ENCODE measurements at places on chromosomes 5 and 9.

GRCh38 chr5:58543723-58544122, 39.2 kb upstream of the RAB3C start:
- DNase-seq: no peak

- no peak for DNase-seq
These were observed 642 bp downstream of the CSF2 start for GRCh38 chr5:132074091-132074771.

GRCh38 chr9:71144495-71144894, 23.1 kb upstream of the TRPM3 start:
- no peak for DNase-seq

GRCh38 chr5:173231381-173231766, 3.6 kb downstream of the NKX2-5 start:
- no peak for DNase-seq

- DNase-seq: no peak
These were observed 198.0 kb upstream of the EGFLAM start for GRCh38 chr5:38060354-38060753.

- peak; percentile 27 for DNase-seq
These were observed 831 bp downstream of the KLHL3 start for GRCh38 chr5:137734962-137735554.

DNA sequence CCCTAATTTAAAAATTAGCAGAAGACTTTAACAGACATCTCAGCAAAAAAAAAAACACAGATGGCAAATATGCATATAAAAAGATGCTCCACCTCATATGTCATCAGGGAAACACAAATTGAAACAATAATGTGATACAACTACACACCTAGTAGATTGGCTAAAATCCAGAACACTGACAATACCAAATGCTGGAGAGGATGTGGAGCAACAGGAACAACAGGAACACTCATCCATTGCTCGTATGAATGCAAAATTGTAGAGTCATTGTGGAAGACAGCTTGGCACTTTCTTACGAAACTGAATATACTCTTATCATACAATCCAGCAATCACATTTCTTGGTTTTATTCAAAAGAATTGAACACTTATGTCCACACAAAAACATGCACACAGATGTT, 22.1 kb downstream of the MCIDAS start:
- DNase-seq: no peak

DNA sequence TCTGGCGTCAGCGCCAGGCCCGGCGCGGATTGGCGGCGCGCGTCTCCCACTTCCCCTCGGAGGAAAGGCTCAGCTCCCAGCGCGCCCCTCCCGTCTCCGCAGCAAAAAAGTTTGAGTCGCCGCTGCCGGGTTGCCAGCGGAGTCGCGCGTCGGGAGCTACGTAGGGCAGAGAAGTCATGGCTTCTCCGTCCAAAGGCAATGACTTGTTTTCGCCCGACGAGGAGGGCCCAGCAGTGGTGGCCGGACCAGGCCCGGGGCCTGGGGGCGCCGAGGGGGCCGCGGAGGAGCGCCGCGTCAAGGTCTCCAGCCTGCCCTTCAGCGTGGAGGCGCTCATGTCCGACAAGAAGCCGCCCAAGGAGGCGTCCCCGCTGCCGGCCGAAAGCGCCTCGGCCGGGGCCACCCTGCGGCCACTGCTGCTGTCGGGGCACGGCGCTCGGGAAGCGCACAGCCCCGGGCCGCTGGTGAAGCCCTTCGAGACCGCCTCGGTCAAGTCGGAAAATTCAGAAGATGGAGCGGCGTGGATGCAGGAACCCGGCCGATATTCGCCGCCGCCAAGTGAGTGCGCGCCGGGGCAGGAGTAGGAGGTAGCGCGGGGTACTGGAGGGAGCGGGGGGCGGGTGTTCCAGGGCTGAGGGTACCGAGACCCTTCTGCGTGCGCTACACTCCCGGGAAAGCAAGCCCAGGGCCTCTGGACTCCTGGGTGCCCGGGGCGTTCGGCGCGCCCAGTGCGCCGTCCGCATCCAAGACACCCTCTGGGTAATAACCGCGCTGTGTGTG, at the start of gene MSX2:
Gene MSX2 (plus strand): TSS at position 99 of the 777 bp plus-strand sequence. CDS start 78 bp downstream, at position 177.
- no peak for DNase-seq

DNA sequence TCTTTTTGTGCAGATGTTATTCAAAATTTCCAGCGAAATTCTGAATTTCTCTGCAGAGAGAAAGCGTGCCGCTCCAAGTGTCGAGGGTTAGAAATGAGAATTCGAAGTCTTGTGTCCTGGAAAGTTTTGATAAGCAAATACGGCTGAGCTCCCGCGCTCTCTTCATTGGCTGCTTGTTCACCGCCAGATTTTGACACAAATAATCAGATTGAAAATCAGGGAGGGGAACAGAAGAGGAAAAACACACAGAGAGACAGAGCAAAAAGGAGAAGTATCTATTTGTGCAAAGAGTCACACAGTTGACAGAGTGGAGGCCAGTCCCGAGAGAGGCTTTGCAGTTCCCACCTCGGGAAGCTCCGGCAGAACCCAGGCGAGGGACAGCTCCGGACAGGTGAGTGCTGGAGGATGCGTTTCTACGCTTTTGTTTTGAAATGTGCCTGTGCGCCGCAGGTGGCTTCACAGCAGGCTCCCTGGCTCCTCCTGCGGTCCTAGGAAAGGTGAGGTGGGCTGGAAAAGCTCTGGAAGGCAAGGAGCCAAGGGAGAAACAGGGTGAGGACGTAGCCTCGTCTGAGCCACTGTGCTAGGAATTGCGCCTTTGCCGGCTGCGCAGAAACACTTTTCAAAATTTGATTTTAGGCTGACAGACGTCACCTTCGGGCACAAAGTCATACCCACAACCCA, at the start of gene GFI1B:
Gene GFI1B (plus strand): TSS at position 244 of the 681 bp plus-strand sequence. CDS start 7,985 bp downstream, outside the sequence.
- DNase-seq: peak; percentile 3

DNA sequence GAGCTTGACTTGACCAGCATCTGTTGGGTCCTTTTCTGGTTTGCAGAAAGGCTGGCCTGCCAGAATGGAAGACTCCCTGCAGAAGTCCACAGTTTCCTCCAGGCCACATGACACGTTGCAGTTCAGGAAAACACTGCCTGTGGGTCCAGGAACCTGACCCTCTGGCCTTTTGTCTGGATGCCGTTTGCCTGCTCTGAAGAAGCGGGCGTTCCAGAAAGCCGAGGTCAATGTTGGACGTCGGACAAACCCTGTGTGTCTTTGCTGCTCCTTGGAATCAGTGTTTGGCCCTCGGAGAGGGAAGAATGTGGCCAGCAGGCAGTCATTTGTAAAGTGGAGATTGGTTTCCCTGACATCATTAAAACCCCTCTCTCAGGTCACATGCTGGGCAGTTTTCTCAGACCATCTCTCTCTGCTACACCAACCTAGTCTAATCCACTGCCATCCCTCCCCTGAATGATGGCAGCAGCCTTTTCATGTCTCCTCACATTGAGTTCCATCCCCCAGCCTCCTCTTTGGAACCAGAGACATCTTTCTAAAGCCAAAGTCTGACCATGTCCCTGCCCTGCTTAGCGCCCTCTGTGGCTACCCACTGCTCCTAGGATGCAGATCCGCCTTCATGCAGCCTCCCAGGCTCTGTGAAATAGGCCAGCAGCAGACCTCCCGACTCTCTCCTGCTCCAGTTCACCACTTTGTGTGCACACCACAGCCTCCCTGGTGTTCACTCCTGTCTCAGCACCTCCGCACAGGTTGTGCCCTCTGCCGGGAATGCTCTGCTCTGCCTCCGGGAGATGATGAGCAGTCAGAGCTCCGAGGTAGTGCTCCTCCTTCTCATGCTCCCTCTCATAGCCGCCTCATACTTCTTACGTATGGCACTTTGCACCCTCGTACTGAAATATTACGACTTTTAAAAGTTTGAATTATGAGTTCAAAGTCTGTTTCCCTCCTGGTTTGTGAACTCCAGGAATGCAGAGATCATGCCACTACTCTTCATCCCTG, 75.6 kb downstream of the RALGPS1 start:
- no peak for DNase-seq

GRCh38 chr5:144522698-144523097, 352.0 kb downstream of the KCTD16 start:
- DNase-seq: no peak

GRCh38 chr9:70340572-70340971, 73.9 kb downstream of the KLF9 start:
- DNase-seq: peak; percentile 7

- DNase-seq: no peak
These were observed 22.0 kb downstream of the EXOC3 start for GRCh38 chr5:464843-465590.

DNA sequence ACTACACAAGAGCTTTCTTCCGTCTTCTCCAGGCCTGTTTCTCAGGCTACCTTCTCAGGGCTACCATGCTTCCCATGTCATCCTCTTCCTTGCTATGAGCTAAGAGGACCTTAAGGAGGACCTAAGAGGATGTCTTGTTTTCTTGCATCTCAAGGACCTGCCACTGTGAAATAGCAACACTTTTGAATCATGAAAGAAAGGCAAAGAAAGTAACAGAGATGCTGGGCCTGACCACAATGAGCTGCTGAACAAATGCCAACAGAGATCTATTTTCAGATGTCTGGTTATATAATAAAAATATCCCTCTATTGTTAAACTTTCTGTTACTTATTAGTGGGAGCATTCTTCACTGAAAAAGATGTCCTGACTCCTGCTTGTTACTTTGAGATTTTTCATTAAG, 36.7 kb upstream of the ANXA1 start:
- no peak for DNase-seq

GRCh38 chr5:570886-571285, 41.3 kb upstream of the CEP72 start:
- DNase-seq: no peak

GRCh38 chr9:90985631-90986030, 184.0 kb downstream of the SYK start:
- DNase-seq: no peak

- no peak for DNase-seq
These were observed 4.0 kb downstream of the GNPDA1 start for GRCh38 chr5:142008813-142009212.

- DNase-seq: peak; percentile 87
These were observed at the start of gene BRINP1 for GRCh38 chr9:119368681-119369581. TSS of gene BRINP1 (minus strand) at chr9:119369435. CDS start at chr9:119313355, 56,080 bp downstream.

GRCh38 chr9:616694-617093, 224.8 kb upstream of the DMRT1 start:
- DNase-seq: no peak

DNA sequence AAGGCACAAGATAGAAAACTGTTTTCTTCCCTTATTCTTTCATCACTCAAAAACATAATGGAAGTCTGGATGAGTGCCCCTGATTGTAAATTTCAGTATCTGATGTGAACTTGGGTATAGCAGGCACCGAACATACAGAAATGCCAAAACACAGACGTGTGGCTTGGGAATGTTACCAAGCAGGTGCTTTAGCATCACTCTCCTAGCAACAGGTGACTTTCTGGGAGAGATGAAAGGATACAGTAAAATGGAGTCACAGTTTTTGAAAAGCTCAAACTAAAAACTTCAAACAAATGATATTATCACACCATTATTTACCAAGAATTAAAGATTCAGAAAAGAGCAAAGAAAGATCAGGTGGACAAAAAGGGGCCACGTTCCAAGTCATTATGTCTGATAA, 130.2 kb downstream of the DROSHA start:
- no peak for DNase-seq

- peak; percentile 99 for DNase-seq
These were observed at the start of gene SCAI for GRCh38 chr9:125143377-125144090. TSS of gene SCAI (minus strand) at chr9:125143528. CDS start at chr9:125143437, 91 bp downstream.

GRCh38 chr5:87825583-87825982, 412.9 kb upstream of the CCNH start:
- no peak for DNase-seq

DNA sequence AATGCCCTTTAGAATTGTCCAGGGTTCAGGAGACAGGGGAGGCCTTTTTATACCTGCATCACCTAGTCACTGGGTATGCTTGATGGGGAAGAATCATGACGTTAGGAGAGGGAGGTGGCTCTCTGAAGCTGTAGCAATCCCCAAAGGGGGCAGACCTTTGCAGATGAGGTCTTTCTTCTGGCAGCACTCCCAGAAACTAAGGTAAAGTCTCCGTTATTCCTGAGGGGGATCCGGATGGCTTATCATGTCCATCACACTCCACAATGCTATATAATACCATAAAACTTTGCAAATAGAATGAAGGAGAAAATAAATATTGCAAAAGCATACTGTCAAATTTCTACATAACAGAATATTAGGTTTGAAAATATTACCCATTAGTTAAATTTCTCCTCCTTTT, 21.5 kb upstream of the CAST start:
- DNase-seq: no peak

GRCh38 chr9:109830545-109830944, 50.5 kb downstream of the PALM2AKAP2 start:
- no peak for DNase-seq

DNA sequence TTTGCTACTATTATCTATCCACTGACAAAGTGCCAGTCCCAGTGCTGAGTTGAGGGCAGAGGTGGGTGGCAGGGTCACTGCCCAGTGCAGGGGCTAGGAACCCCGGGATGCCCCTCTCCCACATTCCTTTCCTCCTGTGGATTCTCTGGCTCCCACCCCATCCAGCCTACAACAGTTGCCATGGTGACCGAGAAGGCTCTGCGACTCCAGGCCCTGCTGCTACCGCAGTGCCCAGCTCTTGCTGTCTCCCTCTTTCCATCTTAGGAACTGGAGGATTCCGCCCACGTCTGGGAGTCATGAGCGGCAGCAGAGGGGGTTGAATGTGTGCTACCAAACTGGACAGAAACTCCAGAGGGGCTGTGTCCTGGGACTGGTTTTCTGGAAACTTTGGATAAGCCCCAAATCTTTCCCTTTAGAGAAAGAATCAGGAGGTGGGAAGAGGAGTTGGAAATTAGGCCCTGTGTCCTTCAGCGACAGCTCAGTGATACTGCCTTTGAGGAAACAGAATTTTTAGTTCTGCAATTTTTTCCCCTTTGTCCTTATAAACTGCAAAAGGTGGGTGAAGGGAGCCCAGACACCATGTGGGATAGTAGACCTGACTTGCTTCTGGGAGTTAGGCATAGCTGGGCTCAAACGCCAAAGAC, 20.7 kb upstream of the C5orf47 start:
- DNase-seq: no peak

- no peak for DNase-seq
These were observed 123.2 kb downstream of the FGF18 start for GRCh38 chr5:171542525-171543140.

GRCh38 chr5:103891151-103891550, 328.6 kb upstream of the NUDT12 start:
- peak; percentile 51 for DNase-seq

GRCh38 chr9:96605328-96605727, 14.3 kb downstream of the CDC14B start:
- DNase-seq: no peak
